Activated CD8-positive, alpha-beta T cell treated with anti-CD3 and anti-CD28 coated beads for 36 hours (primary cell): ENCODE measurements at places on chromosomes 2 and 18. TPM values are rescaled to one million over a fixed set of nuclear protein-coding genes. Genes with fewer than 3 reads are reported as not detected.

- no peaks in the 10 kb centered on the region for H3K36me3 ChIP-seq
- H3K4me1 ChIP-seq = no peaks in the 10 kb centered on the region
- H3K4me3 ChIP-seq = no peak overlapping the region
- no peak for DNase-seq
- peaks cover 24% of the 10 kb centered on the region for H3K27me3 ChIP-seq
- no peak overlapping the region for H3K27ac ChIP-seq
Observed at GRCh38 chr2:204289066-204289465, 256.2 kb upstream of the PARD3B start.

- no peak overlapping the region for H3K27ac ChIP-seq
- H3K27me3 ChIP-seq = no peaks in the 10 kb centered on the region
- H3K4me1 ChIP-seq = peaks cover 2% of the 10 kb centered on the region
- DNase-seq = no peak
Observed at GRCh38 chr2:238097988-238098871, 1.9 kb upstream of the ESPNL start.

DNA sequence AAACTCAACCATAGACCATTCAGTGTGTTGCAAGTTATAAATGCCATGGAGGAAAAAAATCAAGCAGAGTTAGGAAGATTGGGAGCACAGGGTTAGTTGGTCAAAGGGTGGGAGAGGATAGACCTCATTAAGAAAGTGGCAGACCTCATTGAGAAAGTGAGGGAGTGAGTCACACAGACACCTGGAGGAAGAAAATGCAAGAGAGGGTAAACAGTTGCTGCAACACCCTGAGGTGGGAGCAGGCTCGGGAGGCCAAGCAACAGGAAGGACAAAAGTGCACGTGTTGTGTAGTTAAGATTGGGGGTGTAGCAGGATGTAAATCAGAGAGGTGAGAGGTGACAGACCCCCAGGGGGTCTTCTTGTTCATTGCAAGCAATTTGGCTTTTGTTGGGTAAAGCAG, 6.4 kb downstream of the IL1RL1 start:
- H3K27ac ChIP-seq = no peak overlapping the region
- no peaks in the 10 kb centered on the region for H3K4me1 ChIP-seq
- no peaks in the 10 kb centered on the region for H3K27me3 ChIP-seq
- peak; percentile 39 for DNase-seq
- no peaks in the 10 kb centered on the region for H3K36me3 ChIP-seq

GRCh38 chr18:80109676-80110078, 615 bp downstream of the ADNP2 start:
- peak overlapping the region; percentile 85 for H3K4me3 ChIP-seq

REG3A gene
- total RNA-seq = not detected

- H3K27ac ChIP-seq = no peak overlapping the region
- H3K4me3 ChIP-seq = no peak overlapping the region
- H3K4me1 ChIP-seq = no peaks in the 10 kb centered on the region
- no peaks in the 10 kb centered on the region for H3K27me3 ChIP-seq
- H3K36me3 ChIP-seq = no peaks in the 10 kb centered on the region
- no peak for DNase-seq
Observed at GRCh38 chr2:182999348-183000028, 38.8 kb downstream of the NCKAP1 start.

GRCh38 chr18:23384778-23385736, 68.0 kb upstream of the RIOK3 start:
- H3K4me3 ChIP-seq = no peak overlapping the region
- H3K27ac ChIP-seq = peak overlapping the region; percentile 44
- peaks cover 12% of the 10 kb centered on the region for H3K4me1 ChIP-seq
- no peaks in the 10 kb centered on the region for H3K27me3 ChIP-seq
- peaks cover 9% of the 10 kb centered on the region for H3K36me3 ChIP-seq

TXNDC2 gene
- total RNA-seq = not detected

ACVR1C gene
- total RNA-seq = 1.7 TPM

C18orf63 gene
- not detected for total RNA-seq

DNA sequence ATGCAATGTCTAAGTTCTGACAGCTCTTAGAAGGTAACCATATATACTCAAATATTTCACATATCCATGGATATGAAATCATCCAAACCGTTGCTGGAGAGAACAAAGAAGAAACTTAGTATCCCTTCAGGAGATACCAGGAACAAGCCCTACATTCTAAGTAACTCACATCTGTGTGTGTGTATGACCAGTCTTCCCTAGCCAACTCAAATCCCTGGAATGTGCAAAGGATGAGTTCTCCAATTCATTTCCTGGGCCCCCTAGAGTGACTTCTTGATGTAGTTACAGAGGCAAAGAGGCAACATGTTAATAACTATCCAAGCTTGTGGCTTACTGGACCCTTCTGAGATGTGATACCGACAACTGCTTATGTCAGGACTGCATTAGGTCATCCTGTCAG, 20.1 kb downstream of the TPGS2 start:
- peaks cover 8% of the 10 kb centered on the region for H3K4me1 ChIP-seq
- H3K36me3 ChIP-seq = peaks cover 35% of the 10 kb centered on the region
- no peaks in the 10 kb centered on the region for H3K27me3 ChIP-seq
- DNase-seq = no peak
- no peak overlapping the region for H3K27ac ChIP-seq
